ENCODE measurements at places on chromosomes 7 and 10.

DNA sequence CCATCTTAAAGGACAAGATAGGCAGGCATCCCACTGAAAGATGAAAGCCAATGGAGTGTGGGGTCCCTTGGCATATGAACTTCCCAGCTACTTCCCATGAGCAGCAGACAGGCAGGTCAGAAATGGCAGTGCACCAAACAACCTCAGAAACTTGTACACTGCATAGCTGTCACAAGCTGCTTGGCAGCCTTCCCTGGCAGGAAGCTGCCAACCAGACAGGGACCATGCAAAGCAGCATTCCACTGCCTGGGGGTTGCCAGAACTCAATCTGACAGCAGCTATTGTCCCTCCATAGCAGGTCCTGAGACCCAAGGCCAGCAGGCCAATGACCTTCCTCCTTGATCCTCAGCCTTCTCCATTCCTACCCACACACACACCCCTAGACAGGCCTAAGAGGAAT is 139.5 kb downstream of the PLCE1 start:
- no peak for DNase-seq

DNA sequence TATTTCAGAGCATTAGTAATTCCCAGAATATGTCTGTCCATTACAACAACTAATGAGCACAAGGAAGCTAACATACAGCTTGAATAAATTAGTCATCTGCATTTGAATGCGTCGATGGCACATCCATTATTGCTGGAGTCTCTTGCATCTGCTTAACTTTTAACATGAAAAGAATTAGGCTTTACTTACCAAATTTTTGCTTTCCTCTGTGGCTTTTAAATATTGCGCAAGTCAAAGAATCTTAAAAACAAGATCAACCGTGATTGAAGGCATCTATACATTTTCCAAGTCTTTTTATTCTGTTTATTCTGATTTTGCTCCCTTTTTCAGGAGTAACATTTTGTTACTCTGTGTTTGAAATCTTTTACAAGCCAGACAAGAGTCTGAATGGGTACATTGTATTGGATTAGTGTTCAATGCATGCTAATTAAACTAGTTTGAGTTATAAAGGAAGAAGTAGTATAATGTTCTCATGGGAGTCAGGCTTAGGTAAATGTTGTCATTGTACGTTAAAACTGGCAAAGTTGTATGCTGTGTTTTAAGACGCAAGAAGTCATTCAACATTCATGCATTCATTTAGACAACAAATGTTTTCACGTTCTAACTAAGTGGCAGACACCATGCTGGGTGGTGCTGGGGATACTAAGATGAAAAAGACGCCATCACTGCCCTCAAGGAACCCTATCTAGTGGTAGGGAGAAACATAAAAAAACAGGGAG is 4.0 kb upstream of the CACNB2 start:
- DNase-seq, result no peak

DNA sequence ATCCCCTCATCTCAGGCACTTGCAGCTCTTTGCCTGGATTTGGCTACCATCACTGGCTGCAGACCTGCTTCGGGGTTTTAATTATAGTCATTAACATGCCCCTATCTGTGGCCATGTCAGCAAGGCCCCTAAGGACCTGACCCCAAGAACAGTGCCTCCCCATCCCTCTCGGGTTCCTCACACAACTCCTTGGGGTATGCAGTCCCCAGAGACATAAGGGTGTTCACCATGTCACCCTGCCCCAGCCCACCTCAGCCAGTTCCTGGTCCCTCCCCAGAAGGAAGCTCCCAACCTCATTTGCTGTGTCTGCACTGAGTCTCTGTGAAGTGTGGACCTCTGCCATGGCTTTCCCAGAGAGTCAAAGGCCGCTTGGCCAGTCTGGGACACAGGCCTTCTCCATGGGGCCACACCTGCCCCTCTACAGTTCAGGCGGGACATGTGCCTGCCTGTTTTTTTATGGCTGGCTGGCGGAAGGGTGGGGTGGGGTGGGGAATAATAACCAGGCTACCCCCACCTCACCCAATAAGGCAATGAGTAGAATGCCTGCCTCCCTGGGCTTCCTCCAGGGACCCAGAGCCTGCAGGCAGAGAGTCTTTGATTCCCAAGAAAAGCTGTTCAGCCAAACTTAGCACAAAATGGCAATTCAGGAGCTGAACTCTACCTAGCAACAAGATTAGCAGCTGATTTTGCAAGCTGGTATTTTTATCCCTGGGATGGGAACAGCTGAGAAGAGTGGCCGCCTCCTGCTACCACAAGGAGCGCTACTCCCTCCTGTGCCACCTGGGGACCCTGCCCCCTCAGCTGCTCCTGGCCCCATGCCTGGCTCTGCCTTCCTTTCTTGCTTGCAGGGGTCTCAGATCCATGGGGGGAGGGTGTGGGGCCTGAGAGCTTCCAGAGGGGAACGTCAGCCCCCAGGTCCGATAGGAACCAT is 23.7 kb upstream of the CAMK2B start:
- DNase-seq, result no peak

- DNase-seq, result no peak
Measured at GRCh38 chr10:31146491-31147209, 115.0 kb upstream of the ZNF438 start.

GRCh38 chr7:28348636-28349035 is 63.7 kb upstream of the CREB5 start:
- DNase-seq, result no peak

DNA sequence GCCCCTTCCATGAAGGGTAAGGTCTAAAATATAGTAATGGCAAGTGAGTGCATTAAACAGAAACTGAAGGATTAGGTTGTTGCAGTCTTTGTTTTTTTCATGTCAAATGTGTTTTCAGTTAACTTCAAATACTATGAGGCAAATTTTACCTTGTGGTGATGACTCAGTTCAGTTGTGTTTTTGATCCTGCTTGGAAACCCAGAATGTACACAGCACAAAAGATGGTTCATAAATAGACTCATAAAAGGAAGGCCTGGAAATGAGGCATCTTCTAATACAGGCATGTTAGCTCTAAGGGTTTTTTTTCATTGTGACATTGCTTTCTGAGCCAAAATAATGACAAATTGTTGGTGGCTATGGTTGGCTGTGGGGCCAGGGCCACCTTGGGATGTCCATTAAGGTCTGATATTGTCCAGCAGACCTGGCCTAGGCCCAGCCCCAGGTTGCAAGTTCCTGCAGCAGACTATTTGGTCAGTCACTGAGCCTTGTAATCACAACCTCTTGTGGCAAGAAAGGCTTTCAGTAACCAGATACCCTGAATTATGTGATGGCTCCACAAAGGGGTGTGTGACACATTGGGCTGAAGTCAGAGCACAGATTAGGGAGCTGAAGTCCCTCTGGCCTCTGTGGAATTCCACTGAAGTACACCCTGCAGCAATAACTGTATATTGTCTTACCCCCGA is 69.0 kb upstream of the SAMD8 start:
- no peak for DNase-seq

DNA sequence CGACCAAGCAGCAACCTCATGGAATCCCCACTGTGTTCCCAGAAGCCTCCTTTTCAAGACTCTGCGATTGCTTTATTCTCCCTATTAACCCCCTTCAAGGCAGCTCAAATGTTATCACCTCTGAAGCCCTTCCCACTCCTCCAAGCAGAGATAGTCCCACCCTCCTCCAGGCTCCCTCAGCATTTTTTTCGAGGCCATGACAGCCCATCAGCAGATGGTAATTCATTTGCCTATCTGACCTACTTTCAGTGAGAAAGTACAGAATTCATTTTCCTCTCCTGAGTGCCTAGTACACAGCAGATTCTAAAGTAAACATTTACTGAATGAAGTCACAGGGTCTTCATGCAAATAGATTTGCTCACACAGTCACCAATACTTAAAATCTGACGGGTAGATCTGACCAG is 47.8 kb downstream of the HERPUD2 start:
- DNase-seq, result no peak
